ENCODE measurements at places on chromosomes 1 and 21.
A peak's percentile ranks its signal among the peaks of the same experiment; 100 is the strongest.

- DNase-seq = no peak
Observed at GRCh38 chr1:172360511-172360910, 60.0 kb upstream of the C1orf105 start.

DNA sequence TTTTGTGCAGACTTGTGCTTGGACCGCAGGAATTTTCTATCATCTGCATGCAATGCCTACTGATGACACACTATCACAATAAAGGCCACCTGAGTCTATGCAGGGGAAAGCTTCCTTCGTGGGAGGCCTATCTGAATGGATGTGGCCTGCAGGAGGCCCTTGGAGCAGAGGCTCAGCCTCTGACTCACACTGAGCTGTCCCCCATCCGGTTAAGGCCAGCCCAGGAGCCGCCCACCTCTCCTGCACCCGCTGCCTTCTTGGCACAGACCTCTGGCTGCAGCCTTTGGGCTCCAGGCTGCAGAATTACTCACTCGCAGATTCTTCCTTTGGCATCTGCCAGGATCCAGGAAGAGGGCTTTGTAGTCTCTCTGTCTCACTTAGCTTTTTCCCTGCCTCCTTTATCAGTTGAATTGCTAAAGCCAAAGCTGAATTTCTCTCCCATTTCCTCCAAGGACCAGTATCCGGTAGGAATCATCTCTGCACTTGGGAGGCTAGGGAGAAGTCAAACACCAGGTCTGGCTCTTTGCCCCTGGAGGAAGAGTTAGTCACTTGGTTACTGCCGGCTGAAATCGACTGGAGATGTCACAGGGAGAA is 65.1 kb upstream of the JUN start:
- DNase-seq = no peak

DNA sequence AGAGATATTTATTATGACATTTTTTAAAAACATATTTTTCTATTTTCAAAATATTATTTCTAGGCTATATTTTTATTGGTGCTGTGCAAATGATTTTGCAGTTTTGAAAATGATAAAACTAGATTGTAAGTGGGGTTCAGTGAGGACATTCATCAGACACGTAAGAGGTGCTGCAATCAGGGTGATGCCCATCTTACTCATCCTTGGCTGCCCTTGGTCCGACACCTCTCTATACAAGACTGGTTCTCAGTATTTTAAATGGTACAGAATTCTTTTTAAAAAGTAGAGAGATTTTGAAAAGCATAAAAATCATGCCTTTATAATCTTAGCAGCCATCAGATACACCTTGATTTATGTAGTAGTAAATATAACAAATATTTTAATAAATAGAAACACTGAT is 24.0 kb downstream of the HENMT1 start:
- DNase-seq = no peak

DNA sequence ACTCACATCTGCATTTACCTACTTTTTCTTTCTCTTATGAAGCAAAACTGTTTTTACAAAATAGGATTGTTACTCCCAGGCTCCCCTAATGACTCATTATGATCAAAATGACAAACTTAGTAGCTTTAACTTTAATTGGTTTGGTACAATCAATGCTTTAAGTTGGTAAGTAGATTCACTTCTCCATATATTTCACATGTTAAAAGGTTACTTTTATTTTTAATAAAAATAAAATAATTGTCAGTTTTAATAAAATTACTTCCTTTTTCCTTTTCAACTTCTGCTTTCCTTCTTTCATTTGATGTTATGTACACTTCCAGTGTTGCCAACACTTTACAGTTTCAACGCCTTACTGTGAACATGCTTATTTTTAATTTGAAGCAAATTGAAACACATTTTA is 477.6 kb downstream of the SETD4 start:
- DNase-seq = no peak

GRCh38 chr1:23098463-23099170 is 70.0 kb downstream of the LUZP1 start:
- peak; percentile 43 for DNase-seq

DNA sequence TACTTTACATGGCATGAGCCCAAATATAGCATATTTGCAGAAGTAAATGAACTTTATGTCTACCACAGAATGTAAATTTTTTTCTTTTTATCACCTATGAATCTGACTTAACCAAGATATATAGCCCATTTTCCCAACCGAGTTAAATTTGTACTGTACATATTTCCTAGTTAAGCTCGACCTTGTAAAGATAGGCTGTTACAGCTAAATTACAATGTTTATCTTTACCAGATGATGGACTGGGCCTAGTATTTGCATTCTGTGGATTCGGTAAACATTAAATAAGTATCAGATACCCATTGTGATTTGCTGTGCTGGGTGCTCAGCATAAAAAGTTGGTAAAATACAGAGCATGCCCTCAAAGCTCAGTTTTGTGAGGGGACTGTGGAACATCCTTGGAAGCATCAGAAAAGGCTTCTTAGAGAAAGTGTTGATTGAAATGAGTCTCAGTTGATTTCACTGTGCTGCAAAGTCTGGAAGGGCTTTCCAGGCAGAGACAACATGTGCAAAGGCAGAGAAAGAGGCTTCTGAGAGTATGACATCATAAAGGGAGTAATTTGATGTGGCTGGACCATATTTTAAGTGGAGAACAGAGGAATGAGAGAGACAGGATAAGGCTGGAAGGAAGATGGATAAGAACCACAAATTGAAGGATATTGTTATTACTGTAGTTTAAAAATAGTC is 27.4 kb downstream of the MORC3 start:
- no peak for DNase-seq

DNA sequence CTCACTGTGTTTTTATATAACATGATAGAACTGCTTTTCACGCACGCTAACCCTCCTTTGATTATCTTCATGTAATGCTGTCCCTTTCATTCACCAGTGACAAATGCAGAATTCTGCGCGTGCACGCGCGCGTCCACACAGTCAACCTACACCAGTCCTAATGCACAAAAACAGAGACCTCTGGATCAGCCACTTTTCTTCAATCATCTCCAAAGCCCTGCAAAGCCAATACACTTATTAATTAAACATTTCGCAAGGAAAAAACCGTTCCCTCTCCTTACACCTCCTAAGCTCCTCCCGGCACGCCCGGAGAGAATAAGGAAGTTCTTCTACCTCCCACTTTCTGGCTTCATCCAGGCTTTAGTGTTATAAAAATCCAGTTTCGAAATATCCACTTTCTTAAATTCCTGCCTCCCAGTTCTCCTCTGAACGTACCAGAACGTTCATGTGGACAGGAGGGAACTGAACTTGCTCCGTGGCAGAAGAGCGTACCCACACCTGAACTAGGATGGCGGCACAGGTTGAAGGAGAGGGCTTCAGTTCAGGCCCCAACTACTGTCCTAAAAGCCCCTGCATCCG is 4.6 kb downstream of the LMX1A start:
- DNase-seq = no peak

DNA sequence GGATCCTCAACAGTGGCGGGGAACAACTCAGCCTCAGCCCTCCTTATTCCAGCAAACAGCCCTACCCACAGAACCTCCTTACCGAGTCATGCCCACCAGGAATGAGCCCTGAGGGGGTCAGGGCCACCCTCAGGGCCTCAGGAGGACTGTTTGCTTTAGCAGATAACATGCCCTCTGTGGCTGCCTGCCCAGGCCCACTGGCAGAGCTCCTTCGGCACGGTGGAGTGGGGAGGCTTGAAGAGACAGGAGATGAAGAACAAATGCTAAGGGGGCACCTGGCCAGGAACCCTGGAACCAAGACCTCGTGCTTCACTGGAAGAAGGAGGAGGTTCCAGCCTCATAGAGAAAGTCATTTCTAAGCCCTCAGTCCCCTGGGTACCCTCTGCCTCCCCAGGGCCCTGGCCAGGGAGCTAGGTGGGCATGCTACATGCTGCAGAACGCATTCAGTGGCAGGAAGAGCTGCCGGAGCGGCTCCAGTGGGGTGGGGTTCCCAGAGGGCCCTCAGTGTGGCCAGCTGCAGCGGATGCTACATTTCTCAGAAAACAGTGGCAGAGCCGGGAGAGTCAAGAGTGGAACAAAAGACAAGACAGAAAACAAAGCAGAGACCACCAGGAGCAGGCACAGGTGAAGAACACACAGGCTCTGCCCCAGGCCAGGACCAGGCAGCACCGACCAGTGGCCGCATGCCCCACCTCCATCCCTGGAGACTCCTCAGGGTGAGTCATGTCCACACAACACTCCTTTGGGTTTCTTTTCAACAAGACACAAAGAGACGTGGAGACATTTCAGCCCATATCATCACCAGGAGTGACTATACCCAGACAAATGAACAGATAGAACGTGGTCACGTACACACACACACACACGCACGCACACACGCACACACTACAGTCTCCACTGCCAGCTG is 39.8 kb downstream of the RIMS3 start:
- no peak for DNase-seq

GRCh38 chr1:55289614-55290013 is 74.5 kb upstream of the USP24 start:
- no peak for DNase-seq
